Glomerular endothelial cell (primary cell): ENCODE measurements at places on chromosomes 2 and 18.

- DNase-seq, result no peak
Observed at GRCh38 chr2:150162241-150162942, 325.1 kb downstream of the RND3 start.

DNA sequence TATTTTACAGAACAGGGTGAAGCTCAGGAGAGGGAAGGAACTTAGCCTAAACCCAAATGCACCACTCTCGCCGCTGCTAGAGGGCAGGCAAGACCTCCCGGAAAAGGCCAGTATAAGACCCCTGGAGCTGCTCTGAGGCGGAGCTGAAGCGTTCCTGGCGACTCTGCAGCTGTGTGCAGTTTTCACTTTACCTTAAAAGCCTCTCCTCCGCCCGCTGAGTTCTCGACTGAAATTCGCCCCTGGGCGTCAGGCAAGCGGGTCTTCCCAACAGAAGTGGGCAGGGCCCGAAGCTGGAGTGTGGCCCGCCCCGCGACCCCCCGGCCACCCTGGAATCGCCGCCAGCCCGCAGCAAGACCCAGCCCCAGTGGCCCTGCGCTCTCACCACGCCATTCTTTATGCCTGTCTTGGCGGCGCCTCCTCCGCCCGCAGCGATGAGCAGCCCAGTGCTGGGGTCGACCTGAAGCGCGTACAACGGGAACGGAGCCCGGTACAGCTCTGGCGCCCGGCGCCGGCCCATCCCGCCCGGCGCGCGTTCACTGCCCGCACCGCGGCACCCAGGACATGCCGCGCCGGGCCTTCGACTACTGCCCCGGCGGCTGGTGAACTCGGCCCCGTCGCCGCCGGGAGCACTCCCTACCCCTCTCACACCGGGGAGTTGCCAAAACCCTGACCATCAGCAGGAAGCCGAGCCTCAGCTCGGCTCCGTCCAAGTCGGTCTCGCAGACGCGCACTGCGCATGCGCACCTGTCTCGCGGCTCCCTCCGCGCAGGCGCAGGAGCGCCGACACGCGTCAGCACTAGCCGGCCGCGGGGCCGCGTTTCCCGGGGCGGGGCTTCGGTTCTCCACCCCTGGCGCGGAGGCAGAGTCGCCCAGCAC, at the start of gene PREB:
Gene PREB (minus strand): TSS at position 732 of the 876 bp plus-strand sequence. CDS start 215 bp downstream, at position 517.
- no peak for DNase-seq

- no peak for DNase-seq
Observed at GRCh38 chr2:43138441-43138840, 88.0 kb downstream of the ZFP36L2 start.

GRCh38 chr2:10414591-10414990, 33.5 kb downstream of the ODC1 start:
- DNase-seq, result no peak

GRCh38 chr2:99648906-99649789, 159.3 kb upstream of the REV1 start:
- DNase-seq, result no peak

- no peak for DNase-seq
Observed at GRCh38 chr18:9188359-9189231, 52.0 kb downstream of the ANKRD12 start.

DNA sequence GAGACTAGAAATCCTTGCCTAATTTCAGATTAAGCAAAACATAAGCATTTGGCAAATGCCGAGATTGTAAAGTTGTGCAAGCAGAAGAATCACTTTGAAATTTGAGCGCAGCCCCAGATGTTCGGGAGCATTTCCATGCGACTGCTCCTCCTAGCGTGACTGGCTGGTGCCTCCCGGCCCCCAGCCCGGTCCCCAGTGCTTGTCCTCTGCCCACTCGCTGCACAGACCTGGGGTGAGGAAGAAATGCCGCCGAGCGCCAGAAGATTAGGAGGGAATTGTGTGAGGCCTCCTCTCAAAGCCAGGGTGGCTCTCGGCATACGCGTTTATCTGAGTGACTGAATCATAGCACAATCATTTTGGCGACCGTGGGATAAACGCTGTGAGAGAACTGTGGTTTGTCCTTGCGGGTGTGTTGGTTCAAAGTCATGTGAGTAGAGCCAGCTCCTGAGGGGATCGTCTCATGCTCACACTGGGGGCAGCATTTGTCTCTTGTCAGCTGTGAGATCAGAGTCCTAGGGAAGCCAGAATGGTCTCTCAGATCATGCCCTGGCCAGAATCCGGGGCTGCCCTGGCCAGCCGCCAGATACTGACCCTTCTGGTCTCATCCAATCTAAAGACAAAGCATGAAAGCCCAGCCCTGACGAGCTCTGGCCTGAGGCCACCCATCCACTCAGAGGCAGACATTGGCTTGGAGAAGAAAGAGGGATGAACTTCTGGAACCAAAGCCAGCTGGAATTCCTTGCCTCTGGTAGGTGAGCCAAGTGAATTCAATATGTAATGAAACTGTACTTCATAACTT, 189.3 kb downstream of the SH3RF3 start:
- no peak for DNase-seq

DNA sequence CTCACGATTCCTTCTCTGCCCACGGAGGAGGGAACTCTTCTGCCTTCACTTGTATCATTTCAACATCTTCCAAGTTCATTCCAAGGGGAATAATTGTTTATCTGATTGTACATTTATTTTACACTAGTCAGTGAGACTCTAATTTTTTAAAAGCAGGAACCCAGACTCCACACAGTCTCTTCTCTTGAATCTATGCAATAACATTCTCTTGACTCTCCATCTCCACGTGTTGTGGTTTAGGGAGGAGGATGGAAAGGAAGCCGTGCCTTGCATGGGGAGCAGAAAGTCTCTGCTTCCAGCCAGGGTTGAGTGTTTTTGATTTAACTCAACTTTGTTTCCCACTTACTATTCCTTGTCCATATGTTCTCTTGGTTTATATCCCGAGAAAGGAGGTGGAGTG, 131.1 kb upstream of the RIOK3 start:
- no peak for DNase-seq

- DNase-seq, result no peak
Observed at GRCh38 chr2:151795646-151796240, 32.5 kb downstream of the ARL5A start.

- DNase-seq, result no peak
Observed at GRCh38 chr2:214217136-214217535, 193.7 kb upstream of the VWC2L start.

DNA sequence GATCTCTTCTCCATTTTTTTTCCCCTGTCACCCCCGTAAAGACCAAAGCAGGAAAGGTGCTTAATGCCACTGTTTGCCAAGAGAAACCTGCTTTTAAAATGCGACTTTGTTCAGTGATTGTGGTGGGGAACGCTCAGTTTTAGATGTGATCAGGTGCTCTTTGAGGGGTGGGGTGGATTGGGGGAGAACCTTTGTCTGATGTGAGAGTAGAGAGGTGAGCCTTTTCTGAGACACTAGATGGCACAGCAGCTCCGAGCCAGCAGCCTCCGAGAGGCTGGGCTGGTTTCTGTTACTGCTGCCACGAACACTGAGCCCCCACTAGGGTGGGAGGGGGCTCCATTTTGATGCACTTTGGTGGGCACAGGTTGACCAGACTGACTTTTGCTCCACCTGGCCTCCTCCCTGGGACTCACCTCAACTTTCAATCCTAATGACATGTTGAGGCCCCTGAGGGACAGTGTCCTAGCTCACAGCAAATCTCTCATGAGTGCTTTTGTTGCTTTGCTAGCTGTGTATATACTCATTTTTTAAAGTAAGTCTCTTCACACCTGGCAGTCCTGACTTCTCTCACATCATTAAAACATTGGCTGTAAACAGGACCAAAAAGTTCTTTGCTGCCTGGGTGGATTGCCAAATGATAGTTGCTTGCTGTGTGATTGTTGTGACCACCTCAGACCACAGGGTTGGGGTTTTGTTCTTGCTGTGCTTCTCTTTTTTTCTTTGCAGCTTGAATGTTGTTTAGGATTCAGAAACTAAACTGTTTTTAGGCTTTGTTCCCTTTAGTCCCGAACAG, 98.2 kb upstream of the MAP3K20 start:
- no peak for DNase-seq

GRCh38 chr2:45380131-45380836, 230.8 kb downstream of the SRBD1 start:
- peak; percentile 18 for DNase-seq

DNA sequence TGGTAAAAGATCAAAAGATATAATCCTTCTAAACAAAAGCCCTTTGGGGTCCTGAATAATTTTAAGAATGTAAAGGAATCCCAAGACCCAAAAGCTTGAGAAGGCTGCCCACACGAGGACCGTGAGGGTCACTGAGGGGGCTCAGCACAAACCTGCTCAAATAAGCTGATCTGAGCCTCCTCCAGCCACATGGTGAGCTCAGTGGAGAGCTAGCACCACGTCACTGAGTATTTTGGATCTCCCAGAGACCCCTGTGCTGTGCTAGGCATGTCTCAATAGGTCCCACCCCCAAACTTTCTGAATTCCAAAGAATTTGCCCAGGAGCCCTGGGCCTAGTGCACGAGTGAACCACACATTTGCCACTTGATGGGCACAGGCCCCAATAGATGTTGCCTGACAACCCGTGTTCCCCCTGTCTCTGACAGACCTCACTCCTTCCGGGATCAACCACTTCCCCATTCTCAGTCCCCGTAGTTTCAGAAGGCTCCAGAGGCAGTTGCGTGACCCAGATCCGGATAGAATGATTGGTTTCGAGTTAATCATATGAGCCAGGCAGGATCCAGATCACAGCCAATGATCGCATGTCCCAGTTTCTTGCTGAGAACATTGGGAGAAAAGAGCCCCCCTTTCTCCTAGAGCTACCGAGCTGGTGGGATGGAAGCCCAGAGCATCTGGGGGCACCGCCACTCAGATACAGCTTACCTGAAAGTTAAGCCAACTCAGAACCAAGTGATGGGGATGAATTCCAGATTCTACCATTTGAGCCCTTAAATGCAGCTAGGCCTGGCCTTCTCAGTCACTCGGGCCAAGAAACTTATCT, 203.8 kb downstream of the TNS1 start:
- DNase-seq, result no peak

GRCh38 chr2:224645722-224646121, 60.6 kb upstream of the CUL3 start:
- DNase-seq, result no peak

- no peak for DNase-seq
Observed at GRCh38 chr2:217680381-217680780, 322.4 kb downstream of the TNS1 start.

GRCh38 chr18:68935686-68936085, 137.8 kb downstream of the CCDC102B start:
- no peak for DNase-seq

DNA sequence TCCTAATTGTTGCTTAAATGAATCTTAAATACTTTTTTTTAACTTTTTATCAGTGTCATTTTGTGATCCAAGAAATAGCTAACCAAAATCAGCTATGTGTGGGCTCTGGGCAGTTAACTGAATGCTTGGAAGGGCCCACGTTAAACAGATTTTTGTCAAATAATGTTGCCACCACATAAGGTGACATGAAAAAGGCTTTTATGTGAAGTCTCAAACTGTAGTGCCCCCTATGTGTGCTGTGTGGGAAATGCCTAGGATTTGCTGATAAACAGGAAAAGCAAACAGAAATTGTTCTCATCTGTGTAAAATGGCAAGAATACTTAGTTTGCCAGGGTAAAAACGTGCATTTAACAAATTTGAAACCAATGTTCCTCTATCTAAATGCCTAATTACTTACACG, 242.2 kb downstream of the ZNF516 start:
- DNase-seq, result no peak

DNA sequence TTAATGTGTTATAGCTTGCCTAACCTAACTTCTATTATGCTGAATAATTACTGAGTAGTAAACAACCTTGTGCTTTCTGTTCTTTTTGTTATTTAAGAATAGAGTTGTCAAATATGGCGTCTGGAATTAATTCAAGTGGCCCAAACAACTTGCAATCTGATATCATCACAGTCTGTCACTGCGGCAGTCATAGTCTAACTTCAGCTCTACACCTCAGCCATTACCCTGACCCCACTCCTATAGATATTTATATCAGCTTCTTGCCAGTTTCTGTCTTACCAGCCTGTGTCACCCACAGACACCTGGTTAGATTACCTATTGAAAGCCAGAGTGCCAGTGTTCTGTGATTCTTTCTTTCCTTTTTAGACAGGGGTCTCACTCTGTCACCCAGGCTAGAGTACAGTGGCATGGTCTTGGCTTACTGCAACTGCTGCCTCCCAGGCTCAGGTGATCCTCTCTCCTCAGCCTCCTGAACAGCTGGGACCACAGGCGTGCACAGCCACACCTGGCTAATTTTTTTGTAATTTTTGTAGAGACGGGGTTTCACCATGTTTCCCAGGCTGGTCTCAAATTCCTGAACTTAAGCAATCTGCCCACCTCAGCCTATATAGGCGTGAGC, 14.1 kb upstream of the KLHL41 start:
- no peak for DNase-seq

- no peak for DNase-seq
Observed at GRCh38 chr18:65091744-65092329, 659.0 kb upstream of the CDH7 start.

DNA sequence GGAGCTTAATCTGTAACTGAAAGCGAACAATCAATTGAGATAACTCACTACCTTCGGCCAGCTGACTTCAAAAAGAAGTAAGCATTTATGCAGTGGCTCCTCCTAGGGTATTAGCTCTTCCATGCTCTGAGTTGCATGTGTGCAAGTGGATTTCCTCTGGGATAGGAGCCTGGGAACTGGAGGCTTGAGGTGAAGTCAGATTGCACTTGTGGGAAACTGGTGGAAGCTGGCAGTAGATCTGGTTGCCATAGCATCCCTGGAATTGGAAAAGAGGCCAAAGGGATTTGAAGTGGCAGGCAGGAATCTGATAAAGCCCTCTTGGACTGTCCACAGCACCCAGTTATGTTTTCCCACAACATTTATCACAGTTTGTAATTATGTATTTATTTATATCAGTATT, 50.6 kb upstream of the FMNL2 start:
- DNase-seq, result no peak

DNA sequence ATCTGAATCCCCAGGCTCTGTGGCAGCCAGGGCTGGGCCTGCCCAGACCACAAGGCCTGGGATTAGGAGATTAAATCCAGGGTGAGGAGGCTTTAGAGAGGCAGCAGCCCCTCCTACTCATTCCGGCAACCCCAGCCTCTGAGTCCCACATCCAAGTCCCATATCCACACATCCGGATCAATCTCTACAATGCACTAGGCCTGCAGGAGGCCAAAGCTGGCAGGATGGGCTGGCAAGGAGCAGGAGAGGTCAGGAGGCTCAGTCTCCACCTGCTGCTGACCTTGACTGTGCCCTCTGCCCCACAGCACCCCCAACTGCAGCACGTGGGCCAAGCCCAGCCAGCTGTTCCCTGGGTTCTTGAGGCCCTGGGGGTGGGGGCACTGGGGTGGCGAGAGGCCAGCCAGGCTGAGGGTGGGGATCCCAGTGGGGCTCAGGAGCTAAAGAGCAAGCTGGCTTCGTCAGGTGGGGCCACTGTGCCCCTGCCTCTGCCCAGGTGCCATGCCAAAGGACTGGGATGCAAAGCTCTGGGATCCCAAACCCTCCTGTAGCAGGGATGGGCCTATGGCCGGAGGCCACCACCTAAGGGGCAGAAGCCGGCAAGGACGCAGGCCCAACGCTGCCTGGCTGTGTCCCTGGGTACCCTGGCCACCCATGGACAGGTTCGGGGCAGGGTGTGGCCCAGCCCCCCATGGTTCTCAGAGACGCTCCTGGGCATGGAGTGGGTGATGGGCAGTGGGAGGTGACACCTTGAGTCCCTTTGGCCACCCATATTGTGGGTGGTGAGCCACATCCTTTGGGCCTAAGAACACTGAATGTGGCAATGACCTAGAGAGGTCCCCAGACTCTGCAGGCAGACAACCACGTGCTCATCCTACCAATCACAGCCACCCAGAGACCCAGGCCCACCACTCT, 3.2 kb downstream of the KIF1A start:
- DNase-seq, result no peak

GRCh38 chr2:162293122-162293786, 25.2 kb downstream of the IFIH1 start:
- no peak for DNase-seq

- no peak for DNase-seq
Observed at GRCh38 chr18:8629602-8630001, 20.4 kb downstream of the RAB12 start.
